ENCODE measurements at places on chromosomes 3 and 15.

GRCh38 chr3:15310491-15311370, 21.7 kb downstream of the SH3BP5 start:
- DNase-seq, result peak; percentile 82

DNA sequence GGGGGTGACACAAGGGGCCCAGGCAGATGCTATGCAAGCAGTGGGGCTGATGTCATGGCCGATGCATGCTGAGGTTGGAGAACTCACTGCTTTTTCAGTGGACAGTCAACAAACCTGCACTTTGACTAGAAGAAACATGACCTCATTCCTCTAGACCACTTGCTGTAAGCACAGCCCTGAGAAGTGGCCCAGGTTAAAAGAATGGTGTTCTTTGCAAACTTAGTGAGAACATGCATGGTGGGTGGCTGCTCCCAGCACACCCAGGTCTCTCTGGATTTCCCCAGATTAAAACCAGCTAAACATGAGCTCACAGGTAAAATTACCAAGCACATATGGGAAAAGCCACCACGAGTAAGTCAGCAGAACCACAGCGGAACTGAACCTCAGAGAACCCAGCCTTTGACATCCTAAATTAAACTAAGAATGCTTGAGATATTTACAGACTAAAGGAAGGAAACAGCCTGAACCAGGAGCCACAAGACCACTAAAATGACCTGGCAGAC, 15.5 kb downstream of the DLEC1 start:
- DNase-seq, result no peak

- no peak for DNase-seq
These were observed 154.6 kb downstream of the LRTM1 start for GRCh38 chr3:54773271-54773670.

DNA sequence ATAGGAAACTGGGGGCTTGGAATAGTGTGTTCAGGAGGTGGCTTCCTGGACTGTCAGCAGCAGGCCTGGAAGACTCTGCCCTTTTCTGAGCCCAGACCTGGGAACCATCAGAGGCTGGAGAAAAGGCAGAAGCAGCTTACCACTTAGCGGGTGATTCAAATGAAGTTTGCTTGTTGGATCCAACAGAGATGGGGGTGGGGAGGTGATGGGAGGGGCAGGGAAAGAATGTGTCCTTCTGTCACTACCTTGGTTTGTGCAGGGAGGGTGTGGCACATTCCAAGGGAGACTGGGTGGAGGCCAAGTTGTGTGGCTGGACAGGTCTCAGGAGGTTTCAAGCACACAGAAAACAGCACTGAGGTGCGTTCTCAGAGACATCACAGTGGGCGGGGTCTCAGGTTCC, 58.8 kb downstream of the TRAK1 start:
- no peak for DNase-seq

- DNase-seq, result no peak
These were observed 80.6 kb downstream of the PCOLCE2 start for GRCh38 chr3:142808103-142808917.

DNA sequence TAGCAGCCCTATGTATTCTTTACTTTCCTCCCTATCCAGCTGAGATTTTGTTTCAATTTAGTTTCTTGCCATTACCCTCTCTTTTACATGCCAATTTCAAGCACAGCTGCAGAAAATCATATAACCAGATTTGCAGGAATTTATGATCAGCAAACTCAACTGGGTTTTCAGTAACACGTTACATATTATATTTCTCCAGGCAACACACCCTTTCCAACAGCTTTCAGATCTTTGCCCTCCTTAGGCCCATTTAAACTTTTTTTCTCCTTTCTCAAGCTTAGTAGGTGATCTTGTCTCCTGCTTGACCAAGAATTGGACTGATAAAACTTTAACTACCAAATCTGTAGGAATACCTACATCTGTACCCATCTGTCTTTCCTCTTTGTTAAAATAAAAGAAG, 23.6 kb downstream of the GOLM2 start:
- no peak for DNase-seq

GRCh38 chr15:99315636-99316035, 64.4 kb downstream of the LRRC28 start:
- no peak for DNase-seq

DNA sequence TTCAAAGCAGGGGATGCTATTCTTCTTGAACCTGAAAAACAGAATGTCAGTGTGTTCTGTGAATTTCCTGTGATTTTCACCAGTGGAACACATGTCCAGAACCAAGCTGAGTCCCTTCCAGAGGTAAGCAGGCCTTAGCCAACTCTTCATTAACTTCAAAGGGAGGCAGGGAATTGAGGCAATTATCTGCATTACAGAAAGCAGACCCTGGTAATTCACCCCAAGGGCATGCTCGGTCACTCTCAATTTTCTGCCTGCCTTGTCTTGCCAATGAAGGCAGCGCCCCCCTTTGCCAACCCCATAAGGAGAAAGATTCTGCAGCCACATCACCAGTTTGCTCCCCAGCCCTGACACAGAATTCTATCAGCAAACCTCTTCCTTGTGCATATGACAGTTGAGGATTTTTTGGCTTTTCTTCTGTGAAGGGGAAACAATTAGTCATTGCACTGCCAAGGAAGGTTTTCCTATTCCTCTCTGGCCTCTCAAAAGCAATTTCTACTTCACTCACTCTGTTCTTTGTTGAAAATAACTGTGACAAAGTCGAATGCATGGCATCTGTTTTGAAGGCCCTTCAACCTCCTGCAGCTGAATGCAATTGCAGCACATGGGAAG, 85.3 kb downstream of the HHLA2 start:
- DNase-seq, result no peak

Measured in CD4-positive, alpha-beta T cell treated with Interleukin-6 at 100 ng/mL for 8 hours (primary cell).